GM12891 (cell line): ENCODE measurements at places on chromosomes 2 and 18.

DNA sequence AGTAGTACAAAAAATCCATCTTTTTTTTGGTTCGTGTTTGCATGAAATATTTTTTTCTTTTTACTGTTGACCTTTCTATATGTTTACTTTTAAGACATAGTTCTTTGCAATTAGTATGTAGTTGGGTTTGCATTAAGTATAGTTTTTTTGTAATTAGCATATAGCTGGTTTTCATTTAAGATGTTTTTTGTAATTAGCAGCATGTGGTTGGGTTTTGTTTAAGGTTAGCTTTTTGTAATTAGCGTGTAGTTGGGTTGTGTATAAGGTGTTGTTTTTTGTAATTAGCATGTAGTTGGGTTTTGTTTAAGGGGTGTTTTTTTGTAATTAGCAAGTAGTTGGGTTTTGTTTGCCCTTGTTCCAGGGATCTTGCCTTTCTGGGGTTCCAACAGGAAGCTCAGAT lies 193.1 kb downstream of the LPIN1 start:
- no peak for DNase-seq

DNA sequence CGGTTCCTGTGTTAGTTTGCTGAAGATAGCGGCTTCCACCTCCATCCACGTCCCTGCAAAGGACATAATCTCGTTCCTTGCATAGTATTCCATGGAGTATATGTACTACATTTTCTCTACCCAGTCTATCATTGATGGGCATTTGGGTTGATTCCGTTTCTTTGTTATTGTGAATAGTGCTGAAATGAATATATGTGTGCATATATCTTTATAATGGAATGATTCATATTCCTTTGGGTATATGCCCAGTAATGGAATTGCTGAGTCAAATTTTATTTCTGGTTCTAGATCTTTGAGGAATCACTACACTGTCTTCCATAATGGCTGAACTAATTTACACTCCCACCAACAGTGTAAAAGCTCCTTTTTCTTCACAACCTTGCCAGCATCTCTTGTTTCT lies 255.4 kb upstream of the CDH2 start:
- DNase-seq: no peak

DNA sequence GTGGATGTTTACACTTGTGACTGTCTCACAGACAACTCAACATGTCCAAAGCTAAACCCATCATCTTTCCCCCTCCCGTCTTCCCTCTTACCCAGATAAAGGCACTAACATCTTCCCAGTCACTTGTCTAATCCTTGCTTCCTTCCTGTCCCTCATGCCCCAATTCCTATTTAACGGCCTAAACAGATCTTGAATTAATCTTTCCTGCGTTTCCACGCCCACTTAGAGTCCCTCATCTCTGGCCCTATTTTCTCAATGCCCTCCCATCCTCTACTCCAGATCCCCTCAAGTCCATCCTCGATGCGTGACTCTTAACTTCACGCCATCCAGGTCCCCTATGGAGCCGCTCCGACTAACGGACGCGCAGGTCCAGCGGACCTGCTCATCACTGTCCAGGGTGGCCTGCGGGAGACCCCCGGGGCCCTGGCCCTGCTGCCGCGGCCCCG lies 682 bp upstream of the SCLY start:
- no peak for DNase-seq

- no peak for DNase-seq
Measured at GRCh38 chr2:204650611-204651010, 105.3 kb downstream of the PARD3B start.

GRCh38 chr18:23456835-23457234 lies 3.7 kb downstream of the RIOK3 start:
- DNase-seq: no peak

- no peak for DNase-seq
Measured at GRCh38 chr2:159051661-159052060, 83.2 kb downstream of the TANC1 start.
